ENCODE measurements at places on chromosomes 12 and 14.

- no peak for DNase-seq
These were observed 15.3 kb upstream of the SNAPC1 start for GRCh38 chr14:61746881-61747280.

GRCh38 chr14:102898776-102899515 is 23.5 kb upstream of the AMN start:
- no peak for DNase-seq

DNA sequence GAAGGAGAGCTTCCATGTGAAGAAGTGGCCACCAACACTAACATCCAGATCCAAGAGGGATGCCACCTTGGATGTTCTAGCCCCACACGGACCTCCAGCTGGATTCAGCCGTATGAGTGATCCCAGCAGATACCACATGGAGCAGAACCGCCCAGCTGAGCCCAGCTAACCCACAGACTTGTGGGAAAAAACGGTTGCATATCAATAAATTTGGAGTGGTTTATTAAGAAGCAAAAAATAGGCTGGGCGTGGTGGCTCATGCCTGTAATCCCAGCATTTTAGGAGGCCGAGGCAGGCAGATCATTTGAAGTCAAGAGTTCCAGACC is 11.9 kb upstream of the IFT81 start:
- no peak for DNase-seq

- DNase-seq: no peak
These were observed 31.9 kb downstream of the FZD10 start for GRCh38 chr12:130194154-130194553.

DNA sequence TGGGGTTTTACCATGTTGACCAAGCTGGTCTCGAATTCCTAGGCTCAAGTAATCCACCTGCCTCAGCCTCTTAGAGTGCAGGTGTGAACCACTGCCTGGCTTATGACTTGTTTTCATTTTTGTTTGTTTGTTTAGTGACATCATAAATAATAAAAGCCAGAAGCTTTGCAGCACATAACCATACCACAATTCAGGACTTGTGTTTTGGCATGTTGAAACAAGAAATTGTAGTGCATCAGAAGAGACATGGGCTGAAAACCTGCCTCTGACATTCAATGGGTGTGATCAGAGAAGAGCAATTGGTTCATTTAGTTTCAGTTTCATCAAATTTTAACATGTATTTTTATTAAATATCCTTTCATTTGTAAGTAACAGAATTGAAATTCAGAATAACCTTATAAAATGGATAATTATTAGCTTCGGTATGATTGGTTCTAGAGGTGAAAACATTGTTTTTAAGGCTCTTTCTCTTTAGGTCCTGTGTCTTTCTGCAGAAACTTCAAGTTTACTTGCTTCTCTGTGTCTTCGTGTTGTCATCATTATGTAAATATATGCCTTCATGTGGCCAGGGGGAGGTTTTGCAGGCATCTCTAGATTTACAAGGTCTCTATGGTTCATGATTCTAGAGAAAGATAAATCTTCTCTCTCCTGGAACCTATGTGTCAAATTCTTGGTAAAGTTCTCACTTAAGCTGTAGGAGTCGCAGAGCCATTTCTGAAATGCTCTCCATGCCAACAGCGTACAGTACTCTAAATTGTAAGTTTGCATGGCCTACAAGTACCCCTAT is 312.0 kb downstream of the KCNC2 start:
- DNase-seq: no peak

DNA sequence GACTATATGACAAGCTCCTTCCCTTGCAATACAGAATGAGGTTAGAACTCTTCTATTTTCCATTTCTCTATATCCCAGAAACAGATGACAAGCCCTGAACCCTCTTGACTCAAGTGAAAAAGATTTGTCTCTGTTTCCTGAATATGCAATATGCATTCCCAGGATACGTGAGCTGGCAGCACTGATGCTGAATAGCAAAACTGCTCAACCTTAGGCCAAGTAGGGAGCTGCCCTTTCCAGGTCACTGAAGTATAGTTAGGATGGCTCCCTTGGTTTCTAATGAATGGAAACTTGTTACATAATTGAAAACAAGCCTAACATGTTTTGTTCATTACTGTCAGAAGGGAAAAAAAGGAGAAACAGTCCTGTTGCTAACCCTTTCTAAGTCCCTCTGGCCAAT is 47.9 kb upstream of the PLEKHG7 start:
- no peak for DNase-seq

DNA sequence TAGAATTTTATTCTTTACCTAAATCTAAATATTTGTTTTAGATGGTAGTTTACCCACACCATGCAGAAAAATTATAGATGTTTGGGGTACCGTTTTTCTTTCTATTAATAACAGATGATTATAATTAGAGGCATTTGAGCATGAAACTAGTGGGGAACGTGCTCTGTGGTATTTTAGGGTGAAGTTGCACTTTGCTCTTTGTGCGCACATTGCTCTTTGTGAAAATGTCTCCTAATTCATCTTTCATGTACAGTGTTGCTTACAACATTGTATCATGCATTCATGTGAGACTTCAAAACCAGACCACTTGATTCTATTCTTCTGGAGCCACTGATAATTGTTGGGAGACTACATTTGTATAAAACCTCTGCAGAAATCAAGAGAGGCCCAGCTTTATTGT is 449.1 kb upstream of the RGS6 start:
- no peak for DNase-seq

- no peak for DNase-seq
These were observed 27.5 kb upstream of the IRF2BPL start for GRCh38 chr14:77055981-77056380.

DNA sequence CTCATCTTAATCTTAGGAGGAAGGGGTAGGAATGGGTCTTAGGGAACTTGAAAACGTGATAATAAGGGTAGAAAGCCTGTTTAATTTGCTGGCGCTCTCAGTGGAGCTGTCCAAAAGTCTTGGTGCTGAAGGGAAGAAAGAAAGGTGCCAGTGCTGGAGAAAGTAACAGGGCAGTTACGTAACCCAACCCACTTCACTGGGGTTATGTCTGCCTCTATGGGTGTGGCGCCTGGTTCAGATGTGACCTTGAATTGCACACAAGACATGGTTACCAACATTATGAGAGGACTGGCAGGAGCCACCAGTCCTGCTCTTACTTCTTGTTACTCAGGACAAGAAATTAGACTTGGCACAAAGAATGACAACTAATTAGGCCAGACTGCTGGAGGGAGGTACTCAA is 18.6 kb upstream of the GPATCH2L start:
- DNase-seq: peak; percentile 53

GRCh38 chr14:80212023-80212397 is 706 bp upstream of the DIO2 start:
- no peak for DNase-seq

GRCh38 chr12:121934309-121934664 is 15.9 kb downstream of the CFAP251 start:
- DNase-seq: no peak

DNA sequence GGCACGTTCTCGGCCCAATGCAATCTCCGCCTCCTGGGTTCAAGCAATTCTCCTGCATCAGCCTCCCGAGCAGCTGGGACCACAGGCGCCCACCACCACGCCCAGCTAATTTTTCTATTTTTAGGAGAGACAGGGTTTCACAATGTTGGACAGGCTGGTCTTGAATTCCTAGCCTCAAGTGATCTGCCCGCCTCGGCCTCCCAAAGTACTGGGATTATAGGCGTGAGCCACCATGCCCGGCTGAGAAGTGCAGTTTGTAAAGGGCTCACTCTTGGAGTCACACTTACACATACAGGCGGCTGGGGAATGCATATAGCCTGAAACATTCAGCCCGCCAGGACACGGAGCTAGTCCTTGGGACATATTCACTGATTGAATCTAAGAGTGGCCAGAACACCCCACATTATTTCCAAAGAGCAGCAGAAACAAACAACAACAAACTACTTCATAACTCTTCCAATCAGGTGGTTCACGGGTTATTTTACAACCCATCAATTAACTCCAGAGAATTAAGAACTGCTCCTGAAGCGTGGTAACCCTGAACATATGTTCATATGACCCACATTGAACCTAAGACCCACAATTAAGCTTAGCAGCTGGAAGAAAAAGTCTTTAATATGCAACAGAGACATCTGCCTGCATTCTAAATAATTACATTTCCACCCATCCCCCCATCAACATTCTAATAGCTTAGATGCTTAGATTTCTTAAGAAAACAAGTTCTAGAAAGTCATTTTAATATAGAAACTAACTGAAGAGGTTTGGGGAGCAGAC is 49.2 kb downstream of the SSH1 start:
- DNase-seq: no peak

DNA sequence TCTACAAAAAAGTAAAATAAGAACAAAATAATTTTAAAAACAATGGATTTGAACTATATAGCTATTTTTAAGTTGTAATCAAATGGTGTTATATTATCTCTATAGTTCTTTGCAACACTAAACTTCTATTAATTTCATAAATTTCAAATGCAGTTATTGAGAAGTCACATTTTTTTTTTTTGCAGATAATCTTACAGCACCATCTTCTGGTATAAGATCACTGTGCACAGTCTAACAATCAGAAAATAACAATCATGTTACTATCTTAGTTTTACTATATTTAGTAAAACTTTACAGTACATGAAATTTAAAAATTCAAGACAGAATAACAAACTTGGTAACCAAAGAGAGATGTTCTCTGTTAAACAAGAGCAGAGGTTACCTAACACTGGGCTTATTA is 40.6 kb downstream of the GXYLT1 start:
- no peak for DNase-seq

DNA sequence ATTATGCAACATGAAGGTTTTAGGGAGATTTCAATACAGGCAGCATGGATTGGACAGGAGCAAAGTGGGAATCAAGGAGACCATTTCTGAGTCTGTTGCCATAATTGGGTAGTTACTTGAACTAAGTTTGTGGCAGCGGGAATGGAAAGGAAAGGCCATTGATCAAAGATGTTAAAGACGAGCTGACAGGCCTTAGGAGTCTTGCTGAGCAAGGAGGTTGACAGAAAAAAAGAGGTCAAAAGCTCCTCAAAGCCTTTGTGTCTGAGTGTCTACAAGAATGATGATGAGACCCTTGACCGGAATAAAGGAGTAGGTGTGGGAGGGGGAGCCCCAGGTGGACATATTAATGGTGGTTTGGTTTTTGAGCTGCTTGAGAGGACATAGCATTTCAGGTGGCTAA is 9.4 kb downstream of the PLEKHA5 start:
- no peak for DNase-seq

GRCh38 chr14:42504433-42504832 is 897.8 kb downstream of the LRFN5 start:
- no peak for DNase-seq

- no peak for DNase-seq
These were observed 258.6 kb downstream of the IPO8 start for GRCh38 chr12:30437044-30437443.

GRCh38 chr14:90732718-90733117 is 83.5 kb downstream of the TTC7B start:
- no peak for DNase-seq

DNA sequence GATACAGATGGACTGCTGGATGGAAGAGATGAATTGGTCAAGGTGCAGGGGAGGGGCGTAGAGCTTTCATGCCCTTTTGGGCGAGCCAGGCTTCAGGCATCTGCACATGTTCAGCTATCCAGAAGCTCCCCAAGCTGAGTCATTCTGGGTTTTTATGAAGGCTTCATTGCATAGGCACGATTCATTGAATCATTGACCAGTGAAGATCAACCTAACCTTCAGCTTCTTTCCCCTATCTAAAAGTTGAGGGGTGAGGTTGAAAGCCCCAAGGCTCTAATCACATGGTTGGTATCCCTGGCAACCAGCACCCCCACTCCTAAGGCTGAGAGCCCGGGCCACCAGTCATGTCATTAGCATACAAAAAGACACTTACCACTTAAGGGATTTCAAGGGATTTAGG is 36.3 kb downstream of the RPS29 start:
- no peak for DNase-seq

- no peak for DNase-seq
These were observed 34.7 kb downstream of the PTGER2 start for GRCh38 chr14:52348776-52349175.

- no peak for DNase-seq
These were observed 24.9 kb downstream of the CCDC88C start for GRCh38 chr14:91392623-91393303.

DNA sequence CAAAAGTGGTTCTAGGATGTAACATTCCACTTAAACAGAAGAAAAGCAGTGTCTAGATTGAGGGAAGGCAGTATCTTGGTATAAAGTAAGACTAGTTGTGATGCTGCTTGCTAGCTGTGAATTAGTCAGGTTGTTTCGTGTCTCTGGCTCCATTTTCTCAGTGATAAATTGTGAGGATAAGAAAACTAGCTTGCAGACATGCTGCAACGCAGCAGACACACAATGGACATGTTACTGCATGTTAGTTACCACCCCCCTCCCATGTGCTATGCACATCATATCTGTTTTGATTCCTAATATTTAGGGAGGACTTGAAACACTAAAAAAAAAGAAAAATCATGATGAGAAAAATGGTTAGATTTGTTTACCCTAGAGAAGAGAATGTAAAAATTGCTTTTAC is 2.9 kb downstream of the CCNK start:
- DNase-seq: no peak

GRCh38 chr14:58690801-58691516 is 53.2 kb downstream of the DACT1 start:
- no peak for DNase-seq

- DNase-seq: no peak
These were observed 36.2 kb upstream of the FBXO21 start for GRCh38 chr12:117226505-117226904.

- DNase-seq: no peak
These were observed 33.2 kb downstream of the DUSP6 start for GRCh38 chr12:89319122-89319521.

GRCh38 chr14:33839193-33840076 is 111.4 kb downstream of the EGLN3 start:
- peak; percentile 27 for DNase-seq

- DNase-seq: no peak
These were observed 326.1 kb downstream of the CACNA1C start for GRCh38 chr12:2378835-2379330.

DNA sequence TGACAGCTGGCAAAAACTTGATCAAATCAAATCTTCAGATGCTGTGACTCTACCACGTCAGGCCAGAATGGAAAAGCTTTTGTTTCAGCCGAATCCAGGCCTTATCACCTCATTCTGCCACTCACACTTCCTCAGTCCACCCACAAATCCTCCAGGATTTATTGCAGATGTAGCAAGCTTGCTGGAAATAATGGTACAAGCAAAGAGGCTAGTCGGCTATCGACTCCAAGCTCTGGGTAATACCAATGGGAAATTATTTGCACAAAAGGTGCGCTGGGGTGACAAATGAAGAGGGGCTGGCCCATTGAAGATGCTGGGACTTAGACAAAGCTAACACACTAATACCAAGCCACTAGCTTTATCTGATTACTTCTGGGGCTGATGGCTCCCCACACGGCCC is 250.5 kb downstream of the ASCL1 start:
- no peak for DNase-seq

DNA sequence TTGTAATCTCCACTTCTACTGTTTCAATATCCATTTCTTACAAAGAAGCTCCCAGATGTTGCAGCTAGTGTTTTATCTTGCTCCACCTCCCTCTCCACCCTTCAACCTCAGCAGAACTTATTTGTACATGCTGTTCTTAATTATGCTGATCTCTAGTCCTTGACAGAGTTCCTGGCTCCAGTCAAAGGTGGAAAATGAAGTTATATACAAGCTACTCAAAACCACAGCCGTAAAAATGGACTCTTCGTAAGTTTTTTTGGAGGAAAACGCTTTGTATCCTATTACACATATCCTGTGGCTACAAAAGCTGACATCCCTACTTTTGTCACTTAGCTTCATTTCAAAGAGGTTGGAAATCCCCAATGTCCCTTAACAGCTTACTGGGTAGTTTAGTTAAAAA is 1.3 kb downstream of the CLEC1A start:
- DNase-seq: no peak
